ENCODE measurements at places on chromosomes 3 and 15.

- DNase-seq = no peak
Measured at GRCh38 chr3:107818025-107818424, 272.8 kb downstream of the CD47 start.

- DNase-seq = no peak
Measured at GRCh38 chr3:59771768-59772181, 722.0 kb upstream of the CFAP20DC start.

GRCh38 chr15:72237853-72238224 is 6.8 kb upstream of the PKM start:
- DNase-seq = no peak

- DNase-seq = no peak
Measured at GRCh38 chr3:46942076-46942475, 34.5 kb downstream of the CCDC12 start.
